ENCODE measurements at places on chromosomes 2 and 18.

DNA sequence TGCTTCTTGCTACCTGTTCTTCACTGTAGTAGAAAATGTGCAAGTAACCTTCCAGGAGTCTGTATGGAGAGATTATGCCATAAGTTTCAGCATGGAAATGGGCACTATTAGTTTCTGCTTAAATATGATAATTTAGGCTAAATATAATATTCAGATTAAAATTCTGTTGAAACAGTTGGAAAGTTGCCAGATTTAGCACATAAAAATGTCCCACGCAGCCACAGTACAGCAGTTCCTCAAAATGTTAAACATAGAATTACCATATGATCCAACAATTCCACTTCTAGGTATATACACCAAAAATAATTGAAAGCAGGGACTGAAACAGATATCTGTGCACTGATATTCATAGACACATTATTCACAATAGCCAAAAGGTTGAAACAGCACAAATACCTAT, 121.2 kb downstream of the NRP2 start:
- DNase-seq, result no peak

- DNase-seq, result no peak
Measured at GRCh38 chr2:214577769-214578168, 166.9 kb downstream of the VWC2L start.

- DNase-seq, result no peak
Measured at GRCh38 chr2:230453006-230453405, 37.0 kb downstream of the SP100 start.

GRCh38 chr2:156435718-156436496, at the start of gene GPD2:
GPD2 (plus strand) TSS chr2:156436379; CDS start chr2:156476106, 39,727 bp downstream.
- DNase-seq, result peak; percentile 51

GRCh38 chr2:203909974-203910373, 26.6 kb upstream of the ICOS start:
- no peak for DNase-seq

- DNase-seq, result no peak
Measured at GRCh38 chr2:67825476-67825875, 237.3 kb downstream of the C1D start.

DNA sequence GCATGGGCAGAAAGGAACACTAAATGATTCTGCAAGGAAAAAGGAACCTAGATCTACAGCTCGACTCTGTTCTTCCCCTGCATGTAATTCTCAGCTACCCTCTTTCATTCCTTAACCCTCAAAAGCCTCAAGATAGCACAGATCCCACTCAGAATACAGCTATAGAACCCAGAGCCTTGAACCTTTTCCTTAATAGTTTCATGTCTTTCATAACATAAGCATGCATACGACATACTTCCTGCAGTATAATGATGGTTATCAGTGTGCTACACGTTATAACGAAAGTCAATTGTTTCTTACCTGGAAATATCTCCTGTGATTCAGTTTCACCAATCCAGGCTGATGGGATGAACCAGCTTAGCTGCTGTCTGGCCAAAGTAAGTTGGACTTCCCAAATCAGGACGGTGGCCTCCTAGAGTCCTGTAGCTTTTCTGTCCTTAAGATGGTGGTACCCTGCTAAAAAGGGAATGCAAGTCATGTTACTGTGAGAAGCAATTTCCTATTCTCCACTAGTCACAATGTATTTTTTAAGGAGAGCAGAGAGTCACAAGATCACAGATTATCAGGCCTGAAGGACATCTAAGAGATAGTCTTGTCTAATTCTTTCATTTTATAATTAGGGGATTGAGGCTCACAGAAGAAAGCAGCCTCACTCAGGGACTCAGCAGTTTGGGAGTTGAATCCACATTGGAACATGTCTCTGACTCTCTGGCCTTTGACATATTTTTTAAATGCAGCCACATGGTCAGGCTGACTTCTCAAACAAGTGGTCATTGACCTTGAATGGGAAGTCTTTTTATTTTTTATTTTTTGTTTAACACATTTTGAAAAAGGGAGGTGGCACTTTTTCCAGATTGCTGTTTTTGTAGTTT, 41.8 kb downstream of the CYRIA start:
- no peak for DNase-seq

DNA sequence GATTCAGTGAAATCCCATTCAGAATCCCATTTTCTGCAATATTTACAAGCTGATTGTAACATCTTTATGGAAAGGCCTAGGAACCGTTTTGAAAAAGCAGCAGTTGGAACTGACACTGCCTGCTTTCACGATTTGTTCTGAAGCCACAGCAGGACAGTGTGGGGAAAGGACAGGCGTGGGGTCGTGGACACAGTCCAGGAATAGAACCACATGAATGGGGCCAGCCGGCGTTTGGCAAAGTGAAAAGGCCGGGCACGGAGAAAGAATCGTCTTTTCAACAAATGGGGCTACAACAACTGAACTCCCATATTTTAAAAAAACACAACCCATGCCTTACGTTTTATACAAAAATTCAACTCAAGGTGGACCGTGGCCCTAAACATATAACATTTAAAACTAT, 69.8 kb downstream of the SLC66A2 start:
- DNase-seq, result no peak

DNA sequence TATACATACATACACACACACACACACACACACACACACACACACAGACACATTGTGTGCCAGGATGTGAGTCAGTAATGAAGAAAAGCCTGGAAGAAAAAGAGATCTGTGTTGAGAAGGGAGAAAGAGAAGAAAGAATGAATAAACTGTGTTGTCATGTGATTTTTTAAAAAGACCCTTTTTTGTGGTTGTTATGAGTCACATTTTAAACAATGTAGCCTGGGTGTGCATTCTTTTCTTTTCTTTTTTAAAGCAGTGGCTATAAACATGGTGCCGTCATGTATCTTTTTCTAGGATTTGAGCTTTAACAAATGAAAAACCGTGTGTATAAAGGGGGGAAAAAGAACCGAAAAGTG, 87.2 kb downstream of the NRP2 start:
- DNase-seq, result no peak

DNA sequence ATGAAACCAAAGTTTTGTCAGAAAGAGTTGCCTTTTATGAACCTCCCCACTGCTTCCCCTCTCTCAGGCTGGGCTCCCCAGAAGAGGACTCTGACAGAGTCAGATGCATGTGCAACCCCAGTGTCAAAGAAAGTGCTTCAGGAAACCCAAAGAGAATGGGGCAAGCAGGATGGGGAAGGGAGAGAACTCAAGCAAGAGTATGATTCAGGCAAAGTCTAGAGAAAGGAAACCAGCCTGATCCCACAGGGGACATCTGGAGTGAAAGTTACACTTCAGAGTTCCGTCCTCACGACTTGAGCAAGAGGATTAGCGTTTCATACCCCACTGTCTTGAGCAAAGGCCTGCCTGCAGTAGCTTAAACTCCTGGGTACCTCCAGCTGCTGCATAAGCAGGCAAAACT, 51.8 kb upstream of the EPC2 start:
- DNase-seq, result no peak

DNA sequence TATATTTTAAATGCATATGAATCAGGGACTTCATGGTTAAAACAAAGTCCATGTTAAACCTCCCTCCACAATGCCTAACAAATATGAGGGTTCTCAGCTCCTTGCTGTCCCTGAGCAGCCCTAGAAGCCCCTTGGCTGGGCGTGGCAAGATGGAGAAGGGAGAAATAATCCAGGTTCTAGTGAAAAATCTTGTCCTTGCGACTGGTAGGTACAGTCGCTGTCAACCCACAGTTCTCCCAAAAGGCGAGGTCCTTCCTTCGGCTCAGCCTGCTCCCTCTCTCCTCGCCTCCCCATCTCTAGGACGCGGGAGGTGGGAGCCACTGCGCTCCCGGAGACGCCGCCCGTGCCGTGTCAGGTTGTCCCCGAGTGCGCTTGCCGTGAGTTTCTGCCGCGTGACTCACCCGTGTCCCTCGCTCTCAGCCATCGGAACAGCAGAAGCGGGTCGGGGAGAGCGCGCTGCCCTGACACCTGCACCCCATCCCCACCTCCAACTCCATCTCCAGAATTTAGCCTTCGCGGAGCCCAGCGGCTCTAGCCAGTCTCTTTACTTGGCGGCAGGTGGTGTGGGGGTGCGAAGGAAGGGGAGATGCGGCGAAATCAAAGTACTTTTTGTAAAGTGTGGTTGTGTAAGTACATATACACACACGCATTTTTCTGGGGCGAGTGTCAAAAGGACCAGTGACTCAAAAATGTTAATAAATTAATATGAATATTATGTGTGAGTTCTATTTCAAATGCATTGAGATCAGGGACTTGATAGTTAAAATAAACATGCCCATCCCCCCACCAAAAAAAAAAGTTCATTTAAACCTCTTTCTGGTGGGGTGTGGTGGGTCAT, 65.1 kb upstream of the TMEM17 start:
- peak; percentile 1 for DNase-seq
